ENCODE measurements at places on chromosomes 13 and 19. TPM values are rescaled to one million over a fixed set of nuclear protein-coding genes. Genes with fewer than 3 reads are reported as not detected.

DNA sequence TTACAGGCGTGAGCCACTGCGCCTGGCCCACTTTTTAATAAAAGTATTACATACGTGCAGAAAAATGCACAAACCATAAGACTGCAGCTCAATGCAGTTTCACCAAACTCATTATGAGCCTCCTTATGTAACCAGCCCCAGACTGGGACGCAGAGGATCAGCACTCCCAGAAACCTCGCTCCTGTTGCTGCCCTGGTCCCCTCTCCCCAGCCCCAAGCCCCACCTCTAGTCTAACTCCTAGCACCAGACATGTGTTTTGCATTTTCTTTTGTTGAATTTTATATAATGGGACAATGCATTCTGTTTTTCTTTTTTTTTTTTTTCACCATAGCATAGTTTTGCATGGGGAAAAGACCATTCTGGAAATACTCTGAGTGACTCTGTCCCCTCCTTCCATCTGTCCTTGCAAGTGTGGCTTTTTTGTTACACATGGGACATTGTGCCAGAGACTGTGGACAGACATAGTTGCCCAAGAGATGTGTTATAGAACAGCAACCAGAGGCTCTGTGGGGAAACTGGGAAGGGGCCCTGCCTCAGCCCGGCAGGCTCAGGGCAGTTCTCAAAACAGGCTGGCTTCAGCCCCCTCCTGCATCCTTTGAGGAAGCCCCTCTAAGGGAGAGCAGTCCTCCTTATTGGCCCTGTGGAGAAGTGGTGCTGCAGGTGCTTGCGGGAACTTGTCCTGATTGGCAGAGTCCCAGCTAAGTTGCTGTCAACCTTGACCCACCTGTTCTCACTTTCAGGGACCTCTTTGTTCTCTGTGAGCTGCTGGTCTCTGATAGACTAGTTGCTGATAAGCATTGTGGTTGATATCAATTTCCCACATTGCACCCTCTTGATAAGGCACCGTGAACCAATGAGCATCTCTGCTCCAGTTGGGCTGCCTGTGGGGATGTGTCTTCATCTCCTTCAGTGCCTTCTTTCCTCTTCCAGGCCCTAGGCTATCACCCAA lies 13.8 kb upstream of the OLFM4 start:
- peak; percentile 64 for ATAC-seq

DNA sequence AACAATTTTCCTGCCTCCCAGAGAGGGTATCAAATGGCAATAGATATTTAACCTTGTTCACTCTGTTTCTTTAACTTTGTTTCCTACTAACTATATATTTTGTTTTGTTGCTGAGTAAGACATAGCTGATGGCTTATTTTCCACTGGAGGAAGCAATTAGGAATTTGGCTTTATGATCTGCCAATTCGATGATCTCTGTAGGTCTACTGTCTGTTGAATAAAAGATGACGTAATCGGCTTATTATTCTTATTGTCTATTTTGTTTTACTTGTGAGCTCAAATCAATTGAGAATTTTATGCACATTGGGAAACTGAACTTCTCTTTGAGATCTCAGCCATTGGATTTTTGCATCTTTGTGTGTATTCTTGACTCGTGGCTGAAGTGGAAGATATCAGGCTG lies 862.6 kb downstream of the EFNB2 start:
- ATAC-seq: no peak

DNA sequence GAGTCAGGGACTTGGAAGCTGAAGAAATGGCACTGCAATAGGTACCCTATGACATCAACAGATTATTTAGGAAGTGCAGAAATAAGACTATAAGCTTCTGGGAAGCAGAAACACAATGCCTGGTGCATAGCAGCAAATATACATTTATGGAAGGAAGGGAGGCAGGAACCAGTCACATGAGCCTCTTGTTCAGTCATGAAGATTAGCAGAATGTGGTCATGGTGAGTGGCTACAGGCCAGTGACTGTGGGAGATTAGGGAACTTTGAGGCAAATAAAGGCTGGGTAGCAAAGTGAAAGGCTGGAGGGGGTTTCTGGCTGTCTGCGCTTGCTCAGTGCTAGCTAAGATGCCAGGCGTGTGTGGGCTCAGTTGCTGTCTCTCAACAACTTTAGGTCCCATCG lies 96.3 kb downstream of the EPSTI1 start:
- ATAC-seq: no peak

DNA sequence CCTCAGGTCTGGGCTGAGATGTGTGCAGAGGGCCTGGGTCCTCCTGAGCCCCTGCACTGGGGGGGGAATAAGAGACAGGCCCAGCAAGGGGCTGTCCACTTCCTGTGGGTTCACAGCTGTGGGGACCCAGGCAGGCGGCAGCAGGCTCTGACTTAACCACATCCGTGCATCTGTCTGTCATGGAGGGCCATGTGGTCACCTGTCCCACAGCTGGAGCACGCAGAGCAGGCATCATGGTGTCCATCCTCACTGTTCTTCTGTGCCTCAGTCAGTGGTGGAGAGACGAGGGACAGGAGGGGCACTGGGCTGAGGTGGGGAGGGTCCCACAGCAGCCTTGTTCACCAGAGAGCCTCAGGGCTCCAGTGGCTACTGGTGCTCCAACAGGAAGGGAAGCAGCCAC lies 16.3 kb upstream of the KIR3DL3 start:
- ATAC-seq: no peak

DNA sequence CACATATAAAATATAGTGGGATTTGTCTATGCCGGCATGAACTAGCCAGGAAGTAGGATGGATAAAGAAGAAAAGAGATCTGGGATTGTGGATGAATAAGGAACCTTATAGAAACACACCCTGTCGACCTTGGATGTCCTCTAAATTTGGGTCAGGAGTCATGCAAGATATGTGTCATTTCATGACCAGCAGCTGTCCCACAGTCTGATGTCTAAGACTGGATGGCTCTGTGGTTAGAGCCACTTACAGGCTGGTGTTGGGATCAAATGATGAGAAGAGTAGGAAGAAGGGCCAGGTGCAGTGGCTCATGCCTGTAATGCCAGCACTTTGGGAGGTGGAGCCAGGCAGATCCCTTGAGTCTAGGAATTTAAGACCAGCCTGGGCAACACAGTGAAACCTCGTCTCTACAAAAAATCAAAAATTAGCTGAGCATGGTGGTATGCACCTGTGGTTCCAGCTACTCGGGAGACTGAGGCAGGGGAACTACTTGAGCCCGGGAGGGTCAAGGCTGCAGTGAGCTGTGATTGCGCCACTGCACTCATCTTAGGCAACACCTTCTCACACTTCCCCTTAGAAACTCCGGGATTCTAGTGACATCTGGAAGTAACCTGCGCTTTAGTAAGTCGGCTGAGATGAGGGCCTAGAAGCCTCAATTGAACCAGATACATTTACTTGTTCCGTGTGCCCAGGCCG lies 30.8 kb downstream of the TMED1 start:
- ATAC-seq: no peak

DNA sequence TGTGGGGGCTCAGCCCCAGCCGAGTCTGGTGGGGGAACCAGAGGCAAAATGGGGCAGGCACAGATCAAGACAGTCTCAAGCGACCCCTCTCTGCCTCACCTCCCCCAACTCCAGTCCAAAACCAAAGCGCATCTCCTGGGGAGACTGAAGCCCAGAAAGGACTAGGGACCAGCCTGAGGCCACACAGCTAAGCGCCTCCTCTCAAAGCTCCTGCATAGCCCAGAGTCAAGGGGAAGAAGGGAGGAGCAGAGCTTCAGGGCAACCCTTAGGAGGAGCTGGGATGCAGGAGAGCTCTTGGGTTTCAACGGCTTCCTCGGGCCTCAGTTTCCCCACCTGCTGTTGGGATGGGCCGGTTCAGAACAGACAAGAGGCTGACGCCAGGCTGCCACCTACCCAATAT lies 19.9 kb upstream of the SEMA6B start:
- ATAC-seq: no peak

DNA sequence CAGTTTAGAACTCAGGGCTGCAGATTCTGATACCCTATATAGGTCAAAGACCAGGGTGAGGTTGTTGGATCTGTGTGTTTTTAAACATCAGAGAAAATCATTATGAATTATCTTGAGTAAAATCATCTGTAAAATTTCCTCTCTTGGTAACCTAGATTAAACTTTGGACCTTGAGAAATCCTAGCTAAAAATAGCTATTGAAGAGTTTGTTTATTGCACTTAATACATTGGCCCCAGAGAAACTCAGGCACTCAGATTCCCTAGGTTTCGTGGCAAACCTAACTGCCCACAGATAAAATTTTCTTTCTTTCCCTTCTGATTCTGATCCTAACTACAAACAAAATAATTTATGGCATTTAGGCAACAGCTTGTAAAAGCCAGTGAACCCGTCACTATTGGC lies 102.3 kb downstream of the GPC6 start:
- ATAC-seq: no peak

GRCh38 chr13:107069108-107069776 lies 501.3 kb upstream of the ARGLU1 start:
- no peak for ATAC-seq

Gene BRSK1
- 19.2 TPM for total RNA-seq

Gene ZNF536
- total RNA-seq: 20.4 TPM

Gene WTIP
- 1.2 TPM for total RNA-seq

Gene IL12RB1
- total RNA-seq: 1.2 TPM

Gene KIR2DL4
- total RNA-seq: 1.9 TPM

Gene FFAR1
- total RNA-seq: 0.16 TPM

Gene FBL
- 78.0 TPM for total RNA-seq

All from motor neuron (in vitro differentiated cells).